Mucosa of gallbladder (tissue), 1 donor: ENCODE measurements at places on chromosomes 13 and 19.
A peak's percentile ranks its signal among the peaks of the same experiment; 100 is the strongest.

DNA sequence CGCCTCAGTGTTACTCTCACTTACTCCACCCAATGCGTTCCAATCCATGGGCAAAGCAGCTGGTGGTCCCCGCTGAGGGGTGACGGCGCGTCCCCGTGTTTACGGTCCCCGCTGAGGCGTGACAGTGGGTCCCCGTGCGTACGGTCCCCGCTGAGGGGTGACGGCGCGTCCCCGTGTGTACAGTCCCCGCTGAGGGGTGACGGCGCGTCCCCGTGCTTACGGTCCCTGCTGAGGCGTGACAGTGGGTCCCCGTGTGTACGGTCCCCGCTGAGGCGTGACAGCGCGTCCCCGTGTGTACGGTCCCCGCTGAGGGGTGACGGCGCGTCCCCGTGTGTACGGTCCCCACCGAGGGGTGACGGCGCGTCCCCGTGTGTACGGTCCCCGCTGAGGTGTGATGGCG, 19.5 kb downstream of the CFAP97D2 start:
- DNase-seq = no peak

GRCh38 chr19:39212375-39212742, 8.3 kb upstream of the SYCN start:
- DNase-seq = no peak

DNA sequence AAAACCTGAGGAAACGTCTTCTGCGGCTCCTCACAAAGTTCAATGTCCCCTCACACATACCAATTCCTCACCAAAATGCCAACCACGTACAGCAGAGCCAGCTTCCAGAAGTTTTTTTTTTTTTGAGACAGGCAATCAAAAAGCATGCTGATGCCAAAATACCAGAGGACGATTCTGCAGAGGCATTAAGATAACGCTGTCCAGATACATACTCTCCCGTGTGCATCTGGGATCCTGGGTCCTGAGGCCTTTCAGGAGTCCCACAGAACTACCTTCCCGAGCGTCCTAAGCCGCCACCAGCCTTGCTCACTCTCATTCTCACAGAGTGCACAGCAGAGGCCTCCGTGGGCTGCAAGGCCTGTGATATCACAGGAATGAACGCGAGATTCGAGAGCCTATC, 5.0 kb downstream of the DCUN1D2 start:
- no peak for DNase-seq

- DNase-seq = peak; percentile 88
Measured at GRCh38 chr13:112722433-112723263, 32.8 kb downstream of the ATP11A start.
